ENCODE measurements at places on chromosomes 1 and 21.
A peak's percentile ranks its signal among the peaks of the same experiment; 100 is the strongest.

GRCh38 chr1:42420911-42421585 lies 34.8 kb downstream of the ZMYND12 start:
- DNase-seq: no peak

DNA sequence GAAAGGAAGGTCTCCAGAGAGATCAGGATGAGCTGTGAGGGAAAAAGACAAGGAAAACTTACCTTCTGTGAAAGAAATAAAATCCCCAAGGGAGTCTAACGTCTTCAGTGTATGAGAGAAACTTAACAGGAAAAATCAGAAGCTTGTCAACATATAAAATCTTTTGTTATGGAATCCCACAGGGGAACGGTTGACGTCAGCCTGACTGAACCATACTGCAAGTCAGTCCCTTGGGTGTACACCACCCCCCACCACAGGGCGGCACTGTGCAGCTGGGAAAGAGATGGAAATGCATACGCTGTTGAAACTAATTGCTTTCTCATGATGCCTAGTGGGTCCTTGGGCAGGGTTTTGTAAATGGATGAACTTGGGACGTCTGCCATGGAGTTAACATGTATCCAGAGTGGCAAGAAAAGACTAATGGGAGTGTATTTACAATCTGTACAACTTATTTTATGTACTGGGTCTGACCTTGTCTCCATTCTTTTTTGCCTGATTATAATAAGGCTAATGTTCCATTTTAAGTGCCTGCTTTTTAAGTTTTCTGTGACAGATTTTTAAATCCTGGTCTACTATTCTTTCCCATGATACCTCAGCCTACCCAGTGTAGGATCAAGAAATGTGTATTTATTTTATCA lies 22.7 kb downstream of the UTP25 start:
- no peak for DNase-seq

- no peak for DNase-seq
Observed at GRCh38 chr1:111571239-111571638, 48.4 kb upstream of the RAP1A start.

DNA sequence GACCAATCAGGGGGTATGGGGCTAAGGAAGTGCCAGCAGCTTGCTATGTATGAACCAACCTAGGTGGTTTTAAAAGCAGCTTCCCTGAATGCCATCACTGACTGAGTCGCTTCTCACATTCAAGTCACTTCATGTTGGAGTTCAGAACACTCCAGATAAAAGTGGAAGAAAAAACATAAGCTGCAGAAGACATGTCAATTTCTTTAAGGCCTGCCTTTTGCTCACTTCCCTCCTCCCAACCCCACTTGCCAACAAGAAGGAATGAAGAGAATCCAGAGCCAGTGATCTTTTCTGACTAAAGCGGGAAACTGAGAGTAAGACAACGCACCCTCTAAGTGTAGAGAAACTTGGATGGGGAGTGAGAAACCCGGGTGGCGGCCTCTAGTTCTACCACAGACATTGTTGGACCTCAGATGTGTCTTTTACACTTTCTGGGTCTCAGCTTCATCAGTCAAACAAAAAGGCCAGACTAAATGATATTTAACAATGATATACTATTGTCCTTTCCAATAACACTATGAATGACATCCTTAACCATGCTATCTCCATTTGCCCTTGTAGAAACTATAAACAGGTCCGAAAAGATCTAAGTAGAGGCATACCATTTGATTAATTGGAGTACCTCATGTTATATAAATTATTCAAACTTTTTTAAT lies 54.1 kb downstream of the LUZP1 start:
- DNase-seq: no peak

GRCh38 chr1:175504875-175505555 lies 238.4 kb downstream of the TNR start:
- no peak for DNase-seq

DNA sequence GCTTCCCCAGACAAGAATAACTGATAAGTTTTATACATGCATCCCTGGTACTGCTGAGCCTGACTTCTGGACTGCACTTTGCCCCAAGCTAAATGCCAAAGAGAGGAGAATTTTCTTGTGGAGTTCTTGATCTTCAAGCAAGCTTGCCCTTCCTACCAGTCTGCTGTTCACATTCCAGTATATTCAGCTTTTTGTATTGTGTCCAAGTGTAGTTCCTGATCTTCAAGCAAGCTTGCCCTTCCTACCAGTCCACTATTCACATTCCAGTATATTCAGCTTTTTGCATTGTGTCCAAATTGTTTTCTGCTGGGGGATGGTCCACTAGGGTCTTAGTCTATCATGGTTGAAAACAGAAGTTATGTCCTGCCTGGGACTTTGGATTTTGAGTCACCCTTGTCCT lies 894 bp upstream of the TSEN15 start:
- DNase-seq: no peak

DNA sequence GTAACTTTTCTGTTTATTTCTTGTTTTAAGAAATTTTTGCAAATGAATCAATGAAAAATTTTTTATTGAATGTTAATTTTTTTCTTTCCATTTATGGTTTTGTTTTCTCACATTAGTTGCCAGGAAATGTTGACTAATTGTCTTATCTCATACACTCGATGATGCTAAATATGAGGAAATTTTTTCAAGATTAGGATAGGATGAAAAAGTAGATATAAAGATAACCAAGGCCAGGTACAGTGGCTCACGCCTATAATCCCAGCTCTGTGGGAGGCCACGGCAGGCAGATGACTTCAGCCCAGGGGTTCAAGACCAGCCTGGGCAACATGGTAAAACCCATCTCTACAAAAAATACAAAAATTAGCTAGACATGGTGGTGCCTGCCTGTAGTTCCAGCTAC lies 12.6 kb downstream of the LAX1 start:
- DNase-seq: no peak

GRCh38 chr1:66642992-66643391 lies 109.0 kb downstream of the SGIP1 start:
- DNase-seq: no peak

DNA sequence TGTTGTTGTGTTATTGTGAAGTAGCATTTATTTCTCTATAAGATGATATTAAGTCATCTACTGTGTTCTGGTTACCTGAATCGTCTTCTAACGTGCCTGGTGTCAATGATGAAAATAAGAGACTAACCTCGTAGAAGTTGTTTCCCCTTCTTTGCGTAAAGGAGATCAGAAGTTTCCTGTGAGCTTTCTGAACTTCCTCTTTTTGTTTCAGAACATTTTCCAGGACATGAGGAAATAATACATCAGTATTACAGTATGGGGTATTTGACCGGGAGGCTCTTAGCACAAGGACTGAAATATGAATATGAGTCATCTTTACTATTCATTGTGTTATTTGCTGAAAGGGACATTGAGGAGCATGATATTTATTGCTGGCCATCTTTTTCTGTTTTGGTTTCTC lies 1.3 kb downstream of the ST6GALNAC3 start:
- peak; percentile 7 for DNase-seq

- DNase-seq: no peak
Observed at GRCh38 chr1:215113776-215114153, 31.2 kb downstream of the KCNK2 start.

- no peak for DNase-seq
Observed at GRCh38 chr1:153260585-153261280, 1.2 kb downstream of the LORICRIN start.

GRCh38 chr1:73839922-73840321 lies 358.1 kb downstream of the LRRIQ3 start:
- DNase-seq: no peak

- DNase-seq: no peak
Observed at GRCh38 chr1:55877437-55878232, 662.5 kb upstream of the USP24 start.

GRCh38 chr1:220274251-220274855 lies 2.1 kb upstream of the RAB3GAP2 start:
- no peak for DNase-seq

DNA sequence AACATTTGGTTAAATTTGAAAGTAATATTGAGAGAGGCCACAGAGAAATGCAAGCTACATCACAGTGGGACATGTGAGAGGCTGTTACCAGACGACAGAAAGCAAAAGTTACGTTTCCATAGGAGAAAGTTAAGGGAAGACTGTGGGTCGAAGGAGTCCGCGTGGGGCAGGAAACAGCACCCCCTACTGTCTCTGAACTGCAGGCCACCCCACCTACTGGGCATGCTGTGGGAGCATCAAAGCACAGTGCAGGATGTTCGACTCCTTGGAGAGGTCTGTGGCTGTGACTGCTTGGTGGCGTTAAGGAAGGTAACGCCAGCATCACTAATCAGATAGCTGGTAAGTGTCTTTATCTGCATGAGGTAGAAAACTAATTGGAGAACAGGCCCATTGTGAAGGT lies 123.9 kb downstream of the PTBP2 start:
- no peak for DNase-seq

GRCh38 chr1:71521655-71522264 lies 440.9 kb upstream of the ZRANB2 start:
- DNase-seq: peak; percentile 18

GRCh38 chr1:58754073-58754613 lies 29.7 kb downstream of the JUN start:
- DNase-seq: no peak

- no peak for DNase-seq
Observed at GRCh38 chr1:43980255-43981134, 1.5 kb downstream of the B4GALT2 start.

GRCh38 chr1:9271283-9271682 lies 21.4 kb upstream of the SPSB1 start:
- no peak for DNase-seq

GRCh38 chr1:172241540-172241939 lies 178.9 kb upstream of the C1orf105 start:
- DNase-seq: no peak

DNA sequence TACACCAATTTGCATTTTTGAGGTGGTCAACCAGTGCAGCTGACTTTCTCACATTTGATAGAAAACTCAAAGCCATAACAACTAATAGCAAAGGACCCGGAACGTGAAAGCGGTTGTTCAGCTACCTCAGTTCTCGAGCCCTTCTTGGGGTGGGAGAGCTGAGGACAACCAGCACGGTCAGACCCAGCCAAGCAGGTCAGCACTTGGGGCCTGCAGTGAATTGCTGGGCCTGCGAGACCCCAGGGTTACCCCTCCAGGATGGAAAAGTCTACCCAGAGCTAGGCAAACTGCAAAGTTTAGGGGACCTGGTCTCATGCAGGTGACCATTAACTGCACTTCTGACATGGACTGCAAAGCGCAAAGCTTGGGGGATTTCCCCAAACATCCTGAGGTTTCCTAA lies 23.8 kb upstream of the AJAP1 start:
- DNase-seq: no peak

DNA sequence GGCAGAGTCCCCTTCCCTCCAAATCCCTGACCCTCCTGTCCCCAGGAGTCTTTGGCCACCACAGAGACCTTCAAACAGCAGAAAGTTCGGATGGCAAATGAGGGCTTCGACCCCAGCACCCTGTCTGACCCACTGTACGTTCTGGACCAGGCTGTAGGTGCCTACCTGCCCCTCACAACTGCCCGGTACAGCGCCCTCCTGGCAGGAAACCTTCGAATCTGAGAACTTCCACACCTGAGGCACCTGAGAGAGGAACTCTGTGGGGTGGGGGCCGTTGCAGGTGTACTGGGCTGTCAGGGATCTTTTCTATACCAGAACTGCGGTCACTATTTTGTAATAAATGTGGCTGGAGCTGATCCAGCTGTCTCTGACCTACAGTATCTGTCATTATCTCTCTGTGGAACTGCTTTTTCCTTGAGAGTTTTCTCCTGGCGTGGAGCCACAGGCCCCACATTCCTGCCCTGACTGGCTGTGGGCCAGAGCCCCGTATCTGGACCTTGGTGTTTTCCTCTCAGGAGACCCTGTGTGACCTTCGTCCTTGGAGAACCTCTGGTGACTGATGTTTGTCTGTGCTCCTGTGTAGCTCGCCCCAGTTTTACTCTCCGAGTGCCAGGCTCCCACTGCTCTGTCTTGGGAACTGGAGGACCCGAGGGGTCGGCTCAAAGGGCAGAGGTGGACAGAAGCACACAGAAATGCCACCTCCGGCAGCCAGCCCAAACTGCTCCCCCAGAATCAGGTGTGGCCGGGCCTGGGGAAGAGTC lies 4.8 kb downstream of the SLC27A3 start:
- no peak for DNase-seq

GRCh38 chr1:208068407-208068806 lies 157.5 kb upstream of the CD34 start:
- no peak for DNase-seq

DNA sequence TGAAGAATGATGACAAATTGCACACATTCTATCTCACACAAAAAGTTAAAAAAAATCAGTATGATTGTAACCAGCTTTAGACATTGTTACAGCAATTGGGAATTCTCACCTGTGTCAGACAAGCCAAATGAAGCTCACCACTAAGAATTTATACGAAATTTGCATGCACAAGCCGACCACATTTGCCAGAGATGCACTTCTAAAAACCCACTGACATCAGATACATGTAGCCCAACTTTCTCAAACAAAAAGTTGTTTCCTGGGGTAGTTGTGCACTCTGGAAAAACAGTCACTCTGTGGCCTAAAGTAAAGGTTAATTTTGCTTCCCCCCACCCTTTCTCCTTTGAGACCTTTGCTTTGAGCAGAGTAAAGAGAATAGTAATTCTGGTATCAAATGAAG lies 67.9 kb upstream of the IL12RB2 start:
- no peak for DNase-seq

DNA sequence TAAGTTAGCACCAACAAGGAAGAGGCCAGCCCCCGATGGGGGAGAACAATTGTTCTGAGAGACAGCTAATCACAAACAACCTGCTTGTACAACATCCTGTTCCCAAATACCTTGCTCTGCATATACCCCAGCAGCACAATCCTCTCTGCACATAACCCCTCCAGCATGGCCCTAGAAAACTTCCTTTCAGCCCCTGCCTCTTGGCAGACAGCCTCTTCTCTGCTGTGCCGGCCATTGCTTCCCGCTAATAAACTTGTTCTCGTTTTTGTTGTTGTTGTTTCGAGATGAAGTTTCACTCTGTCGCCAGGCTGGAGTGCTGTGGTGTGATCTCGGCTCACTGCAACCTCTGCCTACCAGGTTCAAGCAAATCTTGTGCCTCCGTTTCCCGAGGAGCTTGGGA lies 392.7 kb downstream of the SMYD3 start:
- DNase-seq: no peak

DNA sequence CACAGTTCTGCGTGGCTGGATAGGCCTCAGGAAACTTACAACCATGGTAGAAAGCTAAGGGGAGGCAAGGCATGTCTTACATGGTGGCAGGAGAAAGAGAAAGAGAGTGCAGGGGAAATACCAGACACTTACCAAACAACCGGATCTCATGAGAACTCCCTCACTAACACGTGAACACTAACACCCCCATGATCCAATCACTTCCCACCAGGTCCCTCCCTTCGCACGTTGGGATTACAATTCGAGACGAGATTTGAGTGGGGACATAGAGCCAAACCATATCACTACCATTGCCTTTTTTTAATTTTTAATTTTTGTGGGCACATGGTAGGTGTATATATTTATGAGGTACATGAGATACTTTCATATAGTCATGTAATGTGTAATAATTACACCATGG lies 23.8 kb upstream of the PPP1R8 start:
- DNase-seq: no peak

GRCh38 chr1:222028116-222028515 lies 286.2 kb upstream of the DUSP10 start:
- no peak for DNase-seq

Data from frontal cortex (tissue), 4 donors.